Thoracic aorta (tissue), 2 donors: ENCODE measurements at places on chromosomes 2 and 18.

DNA sequence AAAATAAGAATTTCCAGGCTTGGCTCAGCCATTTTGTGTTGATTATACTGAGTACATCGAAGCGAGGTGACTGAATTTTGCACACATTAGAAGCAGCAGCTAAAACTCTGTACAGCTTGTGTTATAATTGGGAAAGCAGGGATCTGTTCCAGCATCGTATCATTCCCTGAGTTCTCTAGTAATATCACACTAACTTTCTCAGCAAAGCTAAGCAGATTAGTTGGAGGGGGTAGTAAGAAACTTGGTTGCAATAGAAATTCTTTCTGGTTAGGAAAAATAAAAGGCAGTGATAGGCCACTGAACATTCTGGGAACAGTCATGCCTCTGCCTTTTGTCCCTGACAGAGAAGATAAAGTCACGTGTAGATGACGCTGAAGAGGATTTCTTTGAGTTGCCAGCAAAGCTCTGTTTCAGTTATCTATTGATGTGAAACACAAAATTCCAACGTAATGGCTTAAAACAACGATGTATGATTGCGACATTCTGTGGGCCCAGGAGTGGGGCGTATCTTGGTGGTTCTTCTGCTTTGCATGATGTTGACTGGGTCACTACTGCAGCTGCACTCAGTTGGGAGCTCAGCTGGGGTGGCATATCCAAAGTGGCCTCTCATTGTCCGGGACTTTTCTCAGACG is 202.1 kb upstream of the MEX3C start:
- no peak for DNase-seq

GRCh38 chr2:172640389-172640788 is 84.5 kb downstream of the PDK1 start:
- no peak for DNase-seq

- no peak for DNase-seq
These were observed 48.5 kb downstream of the SERPINB7 start for GRCh38 chr18:63823516-63824219.

DNA sequence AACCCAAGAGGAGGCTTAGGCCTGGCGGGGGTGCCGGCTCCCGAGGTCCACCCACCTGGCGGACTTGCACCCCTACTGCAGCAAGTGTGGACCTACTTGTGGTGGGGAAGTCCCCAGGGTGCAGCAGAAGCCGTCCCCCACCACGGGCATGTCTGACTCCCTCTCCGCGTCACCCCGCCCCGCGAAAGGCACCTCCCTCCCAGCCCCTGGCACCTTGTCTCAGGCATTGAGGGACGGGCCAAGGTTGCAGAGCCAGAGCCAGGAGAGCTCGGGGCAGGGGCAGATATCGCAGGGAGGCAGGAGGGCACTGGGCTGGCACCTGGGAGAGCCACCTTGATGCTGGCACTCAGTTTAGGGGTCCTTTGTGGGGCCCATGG is 19.0 kb downstream of the CROCC2 start:
- DNase-seq = no peak

DNA sequence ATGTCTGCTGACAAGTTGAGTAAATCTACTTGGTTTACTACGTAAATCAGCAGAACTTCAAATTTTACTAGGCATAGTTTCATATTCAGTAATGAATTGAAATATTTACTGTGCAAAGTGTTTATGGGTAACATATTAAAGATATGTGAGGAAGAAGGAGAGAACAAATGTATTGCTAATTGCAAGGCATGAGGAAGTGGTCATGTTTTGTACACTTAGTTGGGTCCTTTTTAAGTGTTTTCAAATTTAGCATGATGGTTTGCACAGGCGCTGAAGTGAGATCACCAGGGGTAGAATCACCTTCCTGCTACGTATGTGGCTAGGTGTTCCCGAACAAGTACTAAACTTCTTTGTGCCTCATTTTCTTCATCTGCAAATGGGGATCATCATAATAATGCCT is 1534.4 kb downstream of the LRP1B start:
- no peak for DNase-seq

DNA sequence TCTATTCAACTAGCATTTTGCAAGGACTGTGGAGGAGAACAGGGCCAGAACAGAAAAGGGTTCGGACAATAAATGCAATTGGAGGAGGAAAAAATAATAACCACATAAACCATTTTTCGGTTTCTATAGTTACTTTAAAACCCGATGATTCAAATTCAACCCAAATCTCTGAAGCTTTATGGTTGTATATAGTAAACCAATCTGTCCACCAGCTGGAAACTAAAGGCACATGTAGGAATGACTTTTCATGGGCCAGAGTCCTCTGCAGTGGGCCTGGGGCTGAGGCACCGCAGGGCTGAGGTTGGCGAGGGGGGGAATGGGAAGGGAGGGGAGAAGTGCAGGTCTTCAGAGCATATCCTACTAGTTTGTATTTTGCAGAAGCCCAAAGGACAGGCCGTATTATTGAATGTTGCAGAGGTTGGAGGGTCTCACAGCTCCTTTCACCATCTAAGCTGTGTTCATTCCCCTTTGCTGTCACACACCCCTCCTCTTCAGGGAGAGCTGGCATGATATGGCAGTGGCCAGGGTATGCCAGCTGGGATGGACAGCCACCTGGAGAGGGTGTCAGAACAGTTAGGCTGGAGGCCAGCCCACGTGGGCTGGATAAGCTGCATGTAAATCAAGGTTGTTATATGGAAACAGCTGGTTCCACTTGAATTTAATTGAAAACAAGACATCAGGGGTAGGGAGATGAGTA is 267.1 kb downstream of the PRKCE start:
- DNase-seq = no peak

DNA sequence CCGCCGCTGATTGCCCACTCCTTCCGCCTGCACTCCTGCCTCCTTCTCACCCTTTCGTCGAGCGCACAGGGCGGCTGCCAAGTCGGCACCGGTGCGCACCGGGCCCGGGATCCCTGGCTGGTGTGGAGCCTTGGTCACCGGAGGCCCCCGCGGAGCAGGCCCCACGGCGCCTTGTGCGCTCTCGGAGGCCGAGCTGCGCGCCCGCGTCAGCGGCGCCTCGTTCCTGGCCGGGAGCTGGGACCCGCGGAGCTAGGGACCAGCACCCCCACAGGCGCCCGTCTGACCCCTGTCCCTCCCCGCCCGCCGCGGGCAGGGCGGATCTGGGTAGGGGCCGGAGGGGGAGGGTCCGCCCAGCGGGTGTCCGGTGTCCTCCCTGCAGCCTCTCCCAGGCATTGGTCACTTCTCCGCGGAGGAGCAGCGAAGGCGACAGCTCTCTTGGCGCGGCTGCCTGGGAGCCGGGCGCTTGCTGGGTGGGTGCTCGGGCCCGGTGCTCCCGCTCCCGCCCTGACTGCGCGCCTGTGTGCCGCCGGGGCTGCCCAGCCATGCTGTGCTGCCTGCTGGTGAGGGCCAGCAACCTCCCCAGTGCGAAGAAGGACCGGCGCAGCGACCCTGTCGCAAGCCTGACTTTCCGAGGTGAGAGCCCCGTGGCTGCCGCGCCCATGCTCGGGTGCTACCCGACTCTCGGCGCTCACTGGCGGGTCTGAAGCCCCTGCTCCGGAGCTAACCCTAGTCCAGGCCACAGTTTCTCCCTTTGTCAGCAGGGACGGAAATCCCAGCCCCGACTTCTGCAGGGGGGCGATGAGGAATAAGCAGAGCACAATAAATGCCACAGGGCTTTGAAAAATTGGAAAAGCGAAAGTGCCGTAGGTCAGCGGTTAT is 13.2 kb downstream of the DYSF start:
- DNase-seq = no peak

GRCh38 chr2:170929686-170930050 is 615 bp downstream of the GORASP2 start:
- DNase-seq = no peak

DNA sequence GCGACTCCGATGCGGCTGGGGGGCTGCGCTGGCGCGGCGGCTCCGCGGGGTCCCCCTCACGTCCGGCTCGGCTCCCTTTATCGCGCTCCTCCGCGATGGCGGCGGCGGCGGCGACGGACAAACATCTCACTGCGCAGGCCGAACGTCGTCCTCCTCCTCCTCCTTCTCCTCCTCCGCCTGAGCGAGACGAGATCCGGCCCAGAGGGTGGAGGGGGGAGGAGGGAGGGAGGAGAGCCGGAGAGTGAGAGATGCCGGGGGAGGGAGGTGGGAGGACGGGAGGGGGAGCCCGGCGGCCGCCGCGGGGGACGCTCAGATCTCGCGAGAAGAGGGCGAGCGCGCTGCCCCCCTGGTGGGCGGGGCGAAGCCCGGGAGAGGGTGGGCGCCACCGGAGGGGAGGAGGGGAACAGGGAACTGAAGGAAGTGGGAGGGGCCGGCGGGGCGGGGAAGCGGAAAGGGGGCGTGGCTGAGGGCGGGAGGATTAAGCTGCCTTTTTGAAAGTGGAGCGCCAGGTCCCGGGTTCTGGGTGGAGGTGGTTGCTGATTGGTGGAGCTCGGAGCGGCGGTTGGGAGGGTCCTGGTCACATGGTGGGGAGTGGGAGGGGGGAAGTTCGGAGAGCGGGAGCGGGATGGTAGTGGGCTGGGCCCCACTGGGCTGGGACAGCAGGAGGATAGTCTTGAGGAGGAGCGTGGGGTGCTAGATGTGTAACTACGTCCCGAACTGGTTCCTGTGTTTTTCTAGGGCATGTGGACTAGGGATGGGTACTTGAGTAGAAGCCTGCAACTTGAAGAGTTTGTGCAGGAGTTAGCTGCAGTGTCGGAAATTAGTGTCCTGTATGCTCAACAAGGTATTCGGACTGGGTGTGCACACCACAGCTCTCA is at the start of gene CUL3:
TSS of gene CUL3 (minus strand) at position 153 of the 878 bp plus-strand sequence. CDS start 354 bp downstream, outside the sequence.
- peak; percentile 95 for DNase-seq

DNA sequence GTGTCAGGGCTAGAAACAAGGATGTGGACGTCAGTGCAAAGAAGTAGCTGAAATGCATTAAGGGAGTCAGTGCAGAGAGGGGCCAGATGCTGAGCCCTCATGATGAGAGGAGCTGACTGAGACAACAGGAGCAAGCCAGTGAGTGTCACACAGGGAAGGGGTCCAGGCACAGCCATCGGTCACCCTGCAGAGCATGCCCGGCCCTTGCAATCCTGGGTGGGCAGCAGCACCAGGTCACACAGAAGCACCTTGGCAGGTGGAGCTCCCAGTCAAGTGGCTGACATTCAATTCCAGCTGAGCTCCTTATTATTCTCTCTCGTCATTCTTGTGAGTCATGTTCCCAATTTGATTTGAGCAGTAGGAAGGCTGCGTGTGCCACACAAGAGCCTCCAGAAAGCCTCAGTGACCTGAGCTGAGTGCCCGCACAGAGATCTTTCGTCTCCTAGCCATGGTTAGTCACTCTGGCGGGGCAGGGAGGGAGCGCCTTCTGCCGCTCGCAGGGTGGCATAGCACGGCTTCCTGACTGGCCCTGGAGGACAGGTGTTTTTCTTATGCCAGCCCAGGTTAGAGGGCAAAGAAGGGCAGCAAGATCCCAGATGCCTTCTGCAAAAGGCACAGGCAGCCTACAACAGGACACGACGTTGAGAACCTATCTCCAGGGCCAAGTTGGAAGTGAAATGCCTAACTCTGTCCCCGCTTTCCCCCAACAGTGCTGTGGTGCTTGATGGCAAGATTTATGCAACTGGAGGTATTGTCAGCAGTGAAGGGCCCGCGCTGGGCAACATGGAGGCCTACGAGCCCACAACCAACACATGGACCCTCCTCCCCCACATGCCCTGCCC is 220.9 kb downstream of the ATAD2B start:
- DNase-seq = no peak

- DNase-seq = no peak
These were observed 3.6 kb upstream of the PAX3 start for GRCh38 chr2:222302178-222303018.

- DNase-seq = no peak
These were observed 140.6 kb downstream of the BAZ2B start for GRCh38 chr2:159475793-159476192.

DNA sequence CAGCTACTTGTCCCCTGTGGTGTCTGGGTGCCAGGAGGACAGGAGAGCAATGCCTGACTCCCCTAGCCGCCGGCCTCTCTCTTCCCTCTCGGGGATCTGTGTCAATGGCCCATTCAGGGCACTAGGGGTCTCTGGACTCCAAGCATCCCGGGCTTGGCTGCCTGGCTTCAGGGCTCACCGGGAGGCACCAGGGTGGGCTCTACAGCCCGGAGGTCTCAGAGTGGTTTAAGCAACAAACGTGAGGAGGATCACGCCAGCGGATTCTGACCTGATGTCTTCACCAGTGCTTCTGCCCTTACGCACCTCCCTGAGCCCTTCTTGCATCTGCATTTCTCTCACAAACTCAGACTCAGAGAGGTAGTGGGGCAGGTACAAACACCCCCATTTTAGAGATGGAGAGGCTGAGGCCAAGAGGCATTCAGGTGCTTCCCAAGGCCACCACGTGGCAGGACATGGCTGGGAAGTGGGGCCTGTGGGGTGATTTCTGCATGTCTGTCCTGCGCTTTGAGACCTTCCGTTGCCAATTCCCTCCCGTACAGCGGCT is 243.0 kb downstream of the CELF4 start:
- DNase-seq = no peak

- no peak for DNase-seq
These were observed 7.8 kb downstream of the PTMA start for GRCh38 chr2:231715988-231716616.

DNA sequence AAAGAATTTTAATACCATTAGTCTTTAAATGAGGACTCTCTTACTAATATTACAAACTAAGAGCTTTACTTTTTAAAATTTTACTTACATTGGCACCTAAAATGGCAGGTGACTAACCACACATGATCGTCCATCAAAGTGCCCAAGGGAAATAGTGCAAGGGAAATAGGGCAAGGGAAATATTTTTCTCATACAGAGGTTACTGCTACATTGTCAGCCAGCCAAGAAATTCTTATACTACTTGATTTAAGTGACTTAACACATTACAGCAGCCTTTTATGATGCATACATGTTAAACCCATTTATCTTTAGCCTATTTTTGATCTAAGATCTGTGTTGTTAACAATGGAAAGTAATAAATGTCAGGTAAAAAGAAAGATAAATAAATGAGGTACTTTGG is 587.2 kb upstream of the PKDCC start:
- no peak for DNase-seq

DNA sequence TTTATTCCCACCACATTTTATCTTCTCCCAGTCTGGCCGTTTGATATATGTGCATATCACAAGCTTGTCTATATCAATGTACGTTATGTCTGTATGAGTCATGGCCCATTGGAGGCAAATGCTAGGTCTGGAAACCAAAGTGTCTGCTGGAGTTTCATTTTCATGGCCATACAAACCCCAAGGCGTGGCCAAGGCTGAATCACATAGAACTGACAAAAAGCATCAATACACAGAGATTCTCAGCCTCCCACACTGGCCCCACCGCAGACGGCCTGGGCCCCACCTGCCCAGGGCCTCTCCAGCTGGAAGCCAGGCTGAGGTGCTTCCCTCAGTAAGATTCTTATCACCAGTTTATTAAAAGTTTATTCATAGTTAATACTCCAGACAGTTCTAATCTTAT is 40.5 kb upstream of the SALL3 start:
- no peak for DNase-seq

DNA sequence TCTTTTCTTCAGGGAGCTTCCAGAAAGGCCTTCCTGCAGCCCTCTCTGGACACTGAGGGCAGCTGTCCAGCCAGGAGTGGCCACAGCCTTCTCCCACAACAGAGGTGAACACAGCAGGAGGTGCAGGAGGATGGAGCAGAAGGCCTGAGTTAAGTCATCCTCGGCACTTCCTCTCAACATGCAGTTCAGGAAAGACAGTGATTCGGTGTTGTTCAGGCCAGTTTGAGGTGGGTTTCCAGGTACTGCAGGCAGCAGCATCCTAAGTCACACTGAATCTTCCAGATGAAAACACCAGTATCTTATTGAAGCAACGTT is 225.3 kb upstream of the PXDN start:
- no peak for DNase-seq
